ENCODE measurements at places on chromosomes 3 and 15.

- DNase-seq, result no peak
These were observed 23.1 kb downstream of the CDCP1 start for GRCh38 chr3:45123030-45123429.

DNA sequence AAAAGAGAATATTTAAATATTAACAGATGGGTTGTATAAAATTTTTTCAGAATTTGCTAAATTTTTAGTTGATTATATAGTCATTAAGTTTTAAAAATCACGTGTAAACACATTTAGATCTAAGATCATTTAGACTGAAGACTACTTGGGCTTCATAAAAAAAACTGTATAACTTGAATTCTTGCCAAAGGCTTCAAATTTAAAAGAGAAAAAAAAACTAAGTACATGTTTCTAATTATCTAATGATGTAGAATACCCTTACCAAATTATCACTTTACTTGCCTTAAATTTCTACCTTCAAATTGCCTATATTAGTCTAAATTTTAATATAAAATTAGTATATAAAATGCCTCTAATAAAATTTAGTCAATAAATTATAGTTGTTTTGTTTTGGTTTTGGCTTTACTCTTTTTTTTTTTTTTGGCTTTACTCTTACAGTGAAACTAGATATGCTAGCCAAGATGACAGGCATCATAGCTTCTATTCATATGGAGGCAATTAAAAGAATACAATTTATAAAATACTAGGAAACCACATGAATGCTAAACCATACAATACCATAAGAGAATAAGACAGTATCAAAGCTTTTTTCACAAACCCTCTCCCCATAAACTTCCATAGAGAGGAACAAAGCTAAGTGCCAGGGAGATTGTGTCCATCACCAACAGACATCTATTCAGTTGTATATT lies 183.1 kb upstream of the KCNMB2 start:
- no peak for DNase-seq

- no peak for DNase-seq
These were observed 222.7 kb downstream of the EFHB start for GRCh38 chr3:19711160-19711782.

DNA sequence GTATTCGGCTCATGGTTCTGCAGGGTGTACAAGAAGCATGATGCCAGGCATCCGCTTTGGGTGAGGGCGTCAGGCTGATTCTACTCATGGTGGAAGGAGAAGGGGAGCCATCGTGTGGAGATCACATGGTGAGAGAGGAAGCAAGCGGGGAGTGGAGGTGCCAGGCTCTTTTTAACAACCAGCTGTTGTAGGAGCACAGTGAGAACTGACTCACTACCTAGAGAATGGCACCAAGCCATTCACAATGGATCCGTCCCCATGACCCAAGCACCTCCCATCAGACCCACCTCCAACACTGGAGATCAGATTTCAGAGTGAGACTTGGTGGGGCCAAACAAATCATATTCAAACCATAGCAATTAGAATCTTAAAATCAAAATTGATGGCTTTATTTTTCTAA lies 259.8 kb upstream of the CTDSPL start:
- DNase-seq, result no peak

GRCh38 chr3:49910409-49911123 lies 6.9 kb upstream of the MST1R start:
- DNase-seq, result no peak

DNA sequence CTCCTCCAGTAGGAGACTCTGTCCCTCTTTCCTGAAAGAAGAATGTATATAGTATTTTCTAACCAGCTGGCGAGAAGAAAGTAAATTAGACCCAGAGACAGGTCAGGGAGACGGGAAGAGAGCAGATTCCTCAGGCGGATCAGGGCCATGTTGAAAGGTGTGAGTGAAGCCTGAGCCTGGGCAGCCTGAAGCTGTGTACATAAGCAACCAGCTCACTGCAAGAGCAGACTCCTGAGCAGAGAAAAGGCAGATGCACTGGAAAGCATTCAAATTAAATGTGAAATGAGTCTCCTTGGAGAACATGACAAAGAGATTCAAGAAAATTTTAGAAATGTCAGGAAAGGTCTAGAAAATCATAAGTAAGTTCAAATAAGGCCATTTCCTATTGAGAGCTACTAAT lies 165.8 kb downstream of the GOLIM4 start:
- peak; percentile 11 for DNase-seq

GRCh38 chr3:31392568-31392967 lies 140.2 kb upstream of the STT3B start:
- DNase-seq, result no peak
